RPMI8226 (cell line): ENCODE measurements at places on chromosomes 5 and 9.

DNA sequence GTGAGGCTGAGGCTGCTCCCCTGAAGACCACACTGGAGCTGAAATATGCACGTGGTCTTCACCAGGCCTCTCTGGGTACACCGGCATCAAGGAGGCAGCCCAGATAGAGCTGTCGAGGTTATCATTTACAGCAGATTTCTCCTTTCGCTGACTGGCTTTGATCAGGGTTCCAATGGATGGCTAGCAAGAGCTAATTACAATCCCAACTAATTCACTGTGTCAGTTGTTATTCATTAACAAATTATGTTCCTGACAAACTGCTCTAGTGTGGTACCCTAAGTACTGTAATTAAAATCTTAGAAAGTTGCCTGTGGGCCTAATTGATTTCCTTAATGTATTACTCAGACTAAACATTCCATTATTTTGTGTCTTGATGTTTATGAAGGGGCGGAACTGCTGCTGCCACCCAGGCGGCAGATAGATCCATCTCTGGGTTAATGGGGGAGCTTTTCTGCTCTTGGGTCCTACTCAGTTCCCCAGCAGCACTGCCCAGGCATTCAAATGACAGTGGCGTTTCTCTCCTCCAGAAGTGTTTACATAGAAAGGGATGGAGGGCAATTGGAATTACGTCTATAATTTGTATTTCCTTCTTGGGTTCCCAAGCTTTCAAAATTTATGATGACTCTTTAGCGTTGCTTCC, 71.7 kb upstream of the RAD23B start:
- DNase-seq: no peak

DNA sequence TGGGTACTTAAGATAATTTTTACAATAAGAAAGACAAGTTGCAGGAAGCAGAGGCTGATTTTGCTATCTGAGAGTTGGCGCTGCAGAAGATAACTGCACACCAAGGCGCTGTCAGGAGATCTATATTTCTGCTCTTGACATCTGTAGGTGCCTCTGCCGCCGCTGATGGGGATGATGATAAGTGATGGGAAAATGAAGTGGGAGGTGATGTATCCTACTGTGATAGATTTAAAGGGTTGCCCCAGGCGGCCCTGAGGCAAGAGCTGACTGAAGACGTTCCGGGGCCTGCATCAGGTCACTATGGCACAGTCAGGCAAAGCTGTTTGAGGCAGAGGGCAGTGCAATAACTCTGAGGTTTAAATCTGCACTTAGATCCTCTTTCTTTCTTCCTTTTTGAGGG, 78.1 kb downstream of the SNCAIP start:
- DNase-seq: no peak

GRCh38 chr5:107616213-107616612, 54.5 kb downstream of the EFNA5 start:
- DNase-seq: no peak

GRCh38 chr5:107295914-107296313, 374.8 kb downstream of the EFNA5 start:
- no peak for DNase-seq

GRCh38 chr9:31847963-31848362, 536.5 kb upstream of the ACO1 start:
- no peak for DNase-seq
